ENCODE measurements at places on chromosomes 2 and 18.

DNA sequence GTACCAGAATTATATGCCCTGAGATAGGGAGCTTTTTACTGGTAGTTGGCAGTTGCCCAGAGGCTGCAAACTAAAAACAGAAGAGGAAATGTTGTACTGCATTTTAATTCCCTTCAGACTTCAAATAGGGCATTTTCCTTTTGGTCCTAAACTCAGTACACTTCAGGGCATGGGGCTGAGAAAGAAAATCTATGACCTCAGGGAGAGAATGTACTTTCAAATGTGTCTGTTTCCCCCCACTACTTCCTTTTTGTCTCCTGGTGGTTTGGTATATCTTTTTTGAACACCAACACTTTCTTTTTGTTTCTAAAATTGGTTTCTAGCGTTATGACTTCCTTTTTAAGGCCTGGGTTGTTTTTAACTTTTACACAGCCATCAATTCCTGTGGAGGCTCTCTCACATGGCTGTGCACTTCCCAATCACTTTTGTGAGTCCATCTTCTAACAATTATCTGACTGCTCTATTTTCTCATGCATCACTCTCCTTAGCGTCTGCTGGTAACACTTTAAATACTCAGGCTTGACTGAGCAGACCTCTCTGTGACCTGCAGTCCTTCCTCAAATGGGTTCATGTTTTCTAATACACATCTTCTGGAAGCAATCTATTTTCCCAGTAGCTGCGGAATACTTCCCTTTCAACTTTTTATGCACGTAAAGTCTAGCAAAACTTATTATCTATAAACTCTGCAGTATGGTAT lies 596.0 kb downstream of the LRP1B start:
- H3K36me3 ChIP-seq = no peaks in the 10 kb centered on the region
- no peak overlapping the region for H3K27ac ChIP-seq
- H3K4me1 ChIP-seq = no peaks in the 10 kb centered on the region
- H3K4me3 ChIP-seq = no peak overlapping the region
- DNase-seq = no peak
- no peaks in the 10 kb centered on the region for H3K27me3 ChIP-seq

DNA sequence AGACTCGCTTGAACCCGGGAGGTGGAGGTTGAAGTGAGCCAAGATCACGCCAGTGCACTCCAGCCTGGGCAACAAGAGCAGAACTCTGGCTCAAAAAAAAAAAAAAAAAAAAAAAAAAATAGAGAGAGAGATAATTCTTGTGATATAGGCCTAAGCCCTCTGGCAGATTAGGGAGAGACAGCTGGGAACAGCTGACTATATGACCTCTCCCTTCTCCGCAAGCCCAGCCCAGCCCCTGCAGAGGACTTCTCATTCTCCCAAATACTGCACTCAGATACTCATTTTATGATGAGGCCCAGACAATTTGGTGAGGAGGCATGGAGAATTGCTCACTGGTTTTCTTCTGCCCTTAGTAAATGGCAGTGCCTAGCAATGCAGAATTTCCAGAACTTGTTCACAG lies 262.0 kb downstream of the HAUS1 start:
- no peaks in the 10 kb centered on the region for H3K27me3 ChIP-seq
- H3K27ac ChIP-seq = no peak overlapping the region
- no peak for DNase-seq

DNA sequence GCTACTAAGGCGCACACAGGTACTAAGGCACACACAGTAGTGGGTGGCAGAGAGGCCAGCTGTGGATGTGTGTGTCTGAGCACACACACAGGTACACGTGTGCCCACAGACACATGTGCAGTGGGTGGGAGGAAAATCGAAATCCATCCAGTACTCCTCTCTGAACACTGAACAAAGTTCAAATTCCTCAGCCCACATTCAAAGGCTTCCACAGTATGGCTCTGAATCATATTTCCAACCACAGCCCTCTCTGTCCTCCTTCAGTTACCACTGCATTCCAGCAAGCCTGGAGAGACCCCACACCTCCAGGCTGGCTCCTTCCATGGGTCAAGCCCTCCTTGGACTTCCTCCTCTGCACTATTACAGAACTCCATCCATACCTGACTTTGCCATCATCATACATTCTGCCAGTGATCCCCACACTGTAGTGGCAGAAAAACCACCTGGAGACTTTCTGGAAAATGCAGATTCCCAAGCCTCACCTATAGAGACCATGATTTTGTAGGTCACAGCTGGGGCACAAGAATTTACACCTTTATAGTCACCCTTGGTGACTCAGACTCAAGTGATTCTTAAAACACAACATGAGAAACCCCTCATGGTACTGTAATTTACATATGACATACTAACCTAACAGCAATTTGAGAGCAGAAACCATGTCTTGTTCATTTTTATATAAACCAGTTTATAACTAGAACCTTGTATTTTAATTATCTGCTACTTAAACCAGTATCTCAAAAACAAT lies 31.4 kb downstream of the EPG5 start:
- H3K4me3 ChIP-seq = no peak overlapping the region
- H3K4me1 ChIP-seq = no peaks in the 10 kb centered on the region
- DNase-seq = no peak
- no peaks in the 10 kb centered on the region for H3K27me3 ChIP-seq
- no peak overlapping the region for H3K27ac ChIP-seq

DNA sequence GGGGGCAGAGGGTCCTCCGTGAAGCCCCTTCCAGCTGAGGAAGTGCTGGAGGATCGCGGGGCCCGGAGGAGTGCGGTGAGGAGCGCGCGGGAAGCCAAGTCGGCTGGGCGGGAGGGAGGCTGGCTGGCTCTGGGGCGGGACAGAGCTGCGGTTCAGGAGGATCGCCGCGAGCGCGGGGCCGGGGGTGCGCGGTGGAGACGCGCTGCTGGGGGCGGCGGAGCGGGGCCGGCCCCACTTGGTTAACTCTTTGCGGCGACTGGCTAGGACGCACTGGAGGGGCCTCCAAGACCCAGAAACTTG lies 464 bp downstream of the CYBRD1 start:
- no peaks in the 10 kb centered on the region for H3K27me3 ChIP-seq
- H3K4me3 ChIP-seq = peak overlapping the region; percentile 70
- peak; percentile 46 for DNase-seq
- no peaks in the 10 kb centered on the region for H3K36me3 ChIP-seq
